Glutamatergic neuron (in vitro differentiated cells): ENCODE measurements at places on chromosomes 4 and X. TPM values are rescaled to one million over a fixed set of nuclear protein-coding genes. Genes with fewer than 3 reads are reported as not detected.

The MORC4 gene
- total RNA-seq = 2.0 TPM

GRCh38 chrX:131365766-131366165, 76.7 kb upstream of the IGSF1 start:
- no peak for DNase-seq

- DNase-seq = no peak
These were observed 215.9 kb downstream of the GUCY2F start for GRCh38 chrX:109266034-109266433.

The PCDH10 gene
- 1.7 TPM for total RNA-seq

DNA sequence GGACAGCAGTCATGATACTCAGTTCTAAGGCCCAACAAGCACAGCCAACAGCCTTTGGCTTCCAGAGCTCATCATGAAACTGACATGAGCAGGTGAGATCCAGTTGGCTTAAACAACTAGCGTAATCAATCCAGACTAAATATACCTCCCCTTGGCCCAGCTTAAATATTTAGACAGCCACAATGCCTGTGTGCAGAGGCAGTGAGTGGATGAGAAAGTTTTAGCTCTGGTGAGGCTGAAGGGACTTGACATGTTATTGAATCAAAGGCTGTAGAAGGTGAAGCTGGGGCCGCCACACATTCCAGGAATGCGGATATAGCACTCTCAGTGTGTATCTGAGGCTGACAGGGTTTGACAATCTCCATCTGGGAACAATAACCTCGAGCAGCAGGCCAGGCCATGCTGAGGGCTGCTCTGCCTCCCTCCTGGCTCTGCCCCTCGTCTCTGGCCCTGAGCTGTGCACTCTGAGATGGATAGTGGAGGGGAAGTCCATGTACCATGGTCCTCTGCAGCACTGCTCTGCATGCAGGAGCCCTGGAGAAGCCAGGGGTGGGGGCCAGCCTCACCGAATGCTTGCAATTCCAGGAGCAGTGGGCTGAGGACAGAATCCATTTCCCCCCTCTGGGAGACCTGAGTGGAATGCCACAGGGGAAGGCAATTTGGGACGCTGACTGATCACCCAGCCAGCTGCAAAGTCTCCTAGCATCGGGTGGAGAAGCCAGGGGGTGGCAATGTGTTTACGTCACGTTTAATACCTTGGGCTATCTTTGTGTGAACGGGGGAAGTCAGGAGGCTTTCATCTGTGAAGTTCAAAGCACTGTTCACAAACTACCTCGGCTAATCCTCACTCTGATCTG, 37.3 kb upstream of the RASL11B start:
- DNase-seq = no peak

GRCh38 chrX:45664727-45665290, 464.1 kb upstream of the DIPK2B start:
- no peak for DNase-seq

The NPY1R gene
- total RNA-seq = 0.54 TPM

The STOX2 gene
- 26.7 TPM for total RNA-seq

DNA sequence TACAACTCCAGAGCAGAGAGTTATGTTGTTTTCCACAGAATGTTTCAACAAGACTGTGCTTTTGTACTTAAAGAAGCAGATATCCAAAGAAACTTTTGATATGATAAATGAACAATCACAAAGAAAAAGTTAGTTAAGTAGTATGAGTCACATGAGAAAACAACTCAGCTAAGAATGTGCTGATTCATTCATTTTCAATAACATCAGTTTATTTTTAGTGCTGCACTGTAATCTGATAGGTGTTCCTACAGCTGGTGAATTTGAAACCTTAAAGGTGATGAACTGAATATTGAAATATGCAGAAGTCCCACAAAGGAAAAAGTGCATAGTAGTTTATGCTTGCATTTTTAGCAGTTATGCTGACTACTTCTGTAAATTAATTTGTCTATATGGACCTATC, 180.3 kb upstream of the TENM3 start:
- DNase-seq = no peak

- DNase-seq = no peak
These were observed 76.6 kb downstream of the MBNL3 start for GRCh38 chrX:132412208-132412607.

GRCh38 chrX:154549766-154550165, 2.3 kb downstream of the IKBKG start:
- DNase-seq = no peak

DNA sequence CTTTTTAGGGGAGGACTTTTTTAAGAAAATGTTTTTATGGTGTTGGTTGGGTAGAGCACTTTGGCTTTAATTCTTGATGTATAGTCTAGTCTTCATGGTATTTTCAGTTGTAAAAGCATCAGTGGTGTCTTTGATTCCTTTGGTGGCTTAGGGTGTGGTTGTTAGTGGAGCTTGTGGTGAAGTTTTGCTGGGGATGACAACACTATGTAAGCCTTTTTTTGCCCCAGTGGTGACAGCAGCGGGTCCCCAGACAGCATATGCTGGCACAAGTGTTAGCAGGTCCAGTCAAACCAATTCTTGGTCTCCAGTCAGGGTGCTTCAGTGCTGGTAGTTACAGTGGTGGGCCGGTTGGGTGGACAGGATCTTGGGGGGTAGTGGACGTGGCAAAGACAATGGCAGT, 52.0 kb downstream of the CHIC1 start:
- DNase-seq = no peak

The HTR2C gene
- not detected for total RNA-seq

DNA sequence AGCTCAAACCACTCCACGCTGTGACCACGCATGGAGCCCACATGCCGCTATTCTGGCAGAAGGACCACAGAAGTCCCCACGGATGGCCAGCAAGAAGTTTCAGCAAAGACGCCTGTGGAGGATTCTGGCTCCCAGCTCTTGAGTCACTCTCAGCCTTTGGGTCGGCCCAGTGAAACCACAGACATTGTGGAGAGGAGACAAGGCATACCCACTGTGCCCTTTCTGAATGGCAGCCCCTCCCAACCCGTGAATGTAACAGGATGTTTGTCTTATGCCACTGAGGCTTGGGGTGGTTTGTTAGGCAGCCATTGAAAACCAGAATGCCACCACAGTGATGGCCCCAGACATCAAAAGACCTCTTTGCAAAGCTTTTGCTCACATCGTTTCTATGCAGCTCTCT, 42.7 kb downstream of the ABLIM2 start:
- DNase-seq = no peak

GRCh38 chr4:43112139-43112538, 219.6 kb downstream of the GRXCR1 start:
- DNase-seq = no peak

GRCh38 chr4:16016536-16016935, 53.6 kb upstream of the FGFBP2 start:
- no peak for DNase-seq

The ARHGAP6 gene
- 3.6 TPM for total RNA-seq

- DNase-seq = no peak
These were observed 24.7 kb downstream of the CYP2U1 start for GRCh38 chr4:107956011-107956410.

The MAGEA6 gene
- total RNA-seq = 0.32 TPM

The LRRC66 gene
- total RNA-seq = 1.5 TPM

GRCh38 chr4:74483226-74483911, 38.4 kb downstream of the AREG start:
- DNase-seq = no peak

- DNase-seq = no peak
These were observed 10.5 kb downstream of the ZCCHC18 start for GRCh38 chrX:104122829-104123228.

GRCh38 chr4:81173213-81173612, 41.8 kb downstream of the PRKG2 start:
- DNase-seq = no peak

GRCh38 chr4:86582410-86582809, 11.7 kb upstream of the PTPN13 start:
- no peak for DNase-seq

GRCh38 chr4:19547463-19547862, 704.2 kb upstream of the SLIT2 start:
- DNase-seq = no peak

The PLRG1 gene
- 79.7 TPM for total RNA-seq

DNA sequence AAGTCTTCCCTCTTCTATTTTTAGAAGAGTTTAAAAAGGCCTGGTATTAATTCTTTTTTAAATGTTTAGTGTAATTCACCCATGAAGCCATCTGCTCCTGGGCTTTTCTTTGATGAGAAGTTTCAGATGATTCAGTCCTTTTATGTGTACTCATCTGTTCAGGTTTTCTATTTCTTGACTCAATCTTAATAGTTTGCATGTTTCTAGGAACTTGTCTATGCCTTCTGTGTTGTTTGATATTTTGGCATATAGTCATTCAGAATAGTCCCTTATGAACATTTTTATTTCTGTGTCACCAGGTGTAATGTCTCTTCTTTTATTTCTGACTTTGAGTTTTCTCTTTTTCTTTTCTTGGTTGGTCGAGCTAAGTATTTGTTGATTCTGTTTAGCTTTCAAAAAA, 20.2 kb upstream of the IL2 start:
- no peak for DNase-seq

DNA sequence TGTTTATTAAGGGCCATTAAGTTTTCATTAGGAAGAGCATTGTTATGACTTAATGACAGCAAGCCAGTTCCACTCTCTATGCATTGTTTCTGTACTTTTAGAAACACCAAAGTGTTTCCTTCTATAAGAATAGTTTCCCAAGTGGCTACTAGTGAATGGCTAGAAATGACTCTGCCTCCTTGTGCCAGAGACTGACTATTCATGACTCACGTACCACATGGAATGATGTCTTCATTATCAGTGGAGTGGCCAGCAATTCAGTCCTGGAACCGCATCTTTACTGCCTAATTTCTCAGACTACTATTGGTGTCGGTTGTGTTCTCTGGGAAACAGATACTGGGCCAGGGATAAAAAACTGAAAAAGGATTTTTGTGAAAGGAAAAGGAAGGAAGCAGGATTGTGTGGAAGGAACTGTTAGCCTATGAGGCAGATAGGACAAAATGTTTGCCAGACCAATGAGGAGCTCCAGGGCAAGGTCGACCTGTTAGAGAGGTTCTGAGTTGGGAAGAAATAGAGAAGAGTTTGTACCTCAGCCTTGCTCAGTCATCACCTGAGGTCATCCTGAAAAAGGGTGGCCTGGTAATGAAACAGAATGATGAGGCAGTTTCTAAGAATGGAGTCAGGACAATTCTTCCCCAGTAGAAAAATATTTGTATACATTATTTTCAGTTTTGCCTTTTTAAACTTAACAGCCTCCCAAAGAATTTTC, 218.6 kb downstream of the SPCS3 start:
- DNase-seq = no peak

The TMEM33 gene
- total RNA-seq = 88.8 TPM

GRCh38 chrX:36388901-36389300, 469.4 kb downstream of the CFAP47 start:
- DNase-seq = no peak

The TFE3 gene
- total RNA-seq = 39.8 TPM

- no peak for DNase-seq
These were observed 219.4 kb downstream of the SLC4A4 start for GRCh38 chr4:71558248-71558647.

The MYOZ2 gene
- not detected for total RNA-seq

DNA sequence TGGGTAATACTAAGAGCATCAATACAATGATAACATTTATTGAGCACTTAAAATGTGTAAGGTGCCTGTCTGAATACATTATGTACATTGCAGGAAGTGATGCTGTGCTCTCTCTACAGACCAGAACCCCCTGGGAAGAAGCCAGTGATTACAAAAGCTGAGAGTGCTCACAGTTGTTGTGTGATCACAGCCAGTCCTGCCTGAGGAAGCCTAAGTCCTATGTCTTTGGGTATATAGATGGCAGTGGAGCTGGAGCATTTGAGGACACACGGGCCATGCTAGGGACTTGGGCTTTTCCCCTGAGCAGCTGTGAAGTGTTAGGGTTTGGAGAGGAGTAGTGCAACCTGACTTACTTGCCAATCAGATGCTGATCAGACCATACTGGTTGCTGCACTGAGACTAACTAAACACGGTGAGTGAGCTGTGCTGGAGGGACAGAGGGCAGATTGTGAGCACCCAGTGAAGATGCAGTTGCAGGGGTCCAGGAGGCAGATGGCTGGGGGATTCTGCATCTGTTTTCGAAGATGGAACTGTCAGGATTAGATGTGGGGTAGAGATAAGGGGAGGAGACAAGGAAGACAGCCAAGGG, 60.8 kb upstream of the TBC1D14 start:
- no peak for DNase-seq

GRCh38 chrX:2517055-2517454, 16.3 kb upstream of the DHRSX start:
- no peak for DNase-seq

DNA sequence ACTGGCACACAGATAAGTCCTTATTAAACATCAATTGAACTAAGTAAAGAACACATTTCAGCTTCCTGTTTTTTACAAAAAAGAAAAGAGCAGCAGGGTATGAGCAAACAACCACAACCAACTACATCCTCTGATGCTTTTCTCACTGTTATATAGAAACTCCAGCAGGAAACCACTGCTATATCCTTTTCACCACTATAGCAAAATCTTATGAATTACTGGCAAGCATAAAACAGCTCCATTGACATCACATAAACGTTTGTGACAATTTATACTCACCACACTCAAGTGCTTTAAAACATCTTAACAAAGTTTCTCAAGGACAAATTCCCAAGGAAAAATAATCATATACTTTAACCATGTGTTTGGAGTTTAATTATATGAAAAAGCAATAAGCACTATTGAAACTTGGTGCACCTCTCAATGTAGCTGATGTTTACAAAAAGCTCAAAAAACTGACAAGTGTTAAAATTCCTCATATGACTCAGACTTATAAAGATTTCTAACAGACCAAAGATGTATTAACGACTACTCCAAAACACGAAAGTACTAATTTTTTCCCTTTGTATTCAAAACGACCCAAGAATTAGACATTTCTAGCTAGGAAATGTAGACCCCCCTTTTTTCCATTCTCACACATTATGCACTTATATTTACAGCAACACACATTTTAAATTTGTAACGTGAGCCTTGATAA, 12.9 kb downstream of the GPRIN3 start:
- DNase-seq = no peak

The SSX4B gene
- total RNA-seq = 0.71 TPM

- no peak for DNase-seq
These were observed 3.5 kb upstream of the SRPX start for GRCh38 chrX:38224160-38224559.

GRCh38 chrX:136665258-136665900, 17.4 kb downstream of the CD40LG start:
- no peak for DNase-seq

- DNase-seq = no peak
These were observed 6.9 kb downstream of the LSM6 start for GRCh38 chr4:146182443-146182842.

The BCOR gene
- 59.0 TPM for total RNA-seq
